CD4-positive, alpha-beta T cell treated with Interleukin-4 for 1 hour (primary cell): ENCODE measurements at places on chromosomes 11 and 22.

- DNase-seq: peak; percentile 47
These were observed 33.0 kb downstream of the SERGEF start for GRCh38 chr11:17979770-17980371.

DNA sequence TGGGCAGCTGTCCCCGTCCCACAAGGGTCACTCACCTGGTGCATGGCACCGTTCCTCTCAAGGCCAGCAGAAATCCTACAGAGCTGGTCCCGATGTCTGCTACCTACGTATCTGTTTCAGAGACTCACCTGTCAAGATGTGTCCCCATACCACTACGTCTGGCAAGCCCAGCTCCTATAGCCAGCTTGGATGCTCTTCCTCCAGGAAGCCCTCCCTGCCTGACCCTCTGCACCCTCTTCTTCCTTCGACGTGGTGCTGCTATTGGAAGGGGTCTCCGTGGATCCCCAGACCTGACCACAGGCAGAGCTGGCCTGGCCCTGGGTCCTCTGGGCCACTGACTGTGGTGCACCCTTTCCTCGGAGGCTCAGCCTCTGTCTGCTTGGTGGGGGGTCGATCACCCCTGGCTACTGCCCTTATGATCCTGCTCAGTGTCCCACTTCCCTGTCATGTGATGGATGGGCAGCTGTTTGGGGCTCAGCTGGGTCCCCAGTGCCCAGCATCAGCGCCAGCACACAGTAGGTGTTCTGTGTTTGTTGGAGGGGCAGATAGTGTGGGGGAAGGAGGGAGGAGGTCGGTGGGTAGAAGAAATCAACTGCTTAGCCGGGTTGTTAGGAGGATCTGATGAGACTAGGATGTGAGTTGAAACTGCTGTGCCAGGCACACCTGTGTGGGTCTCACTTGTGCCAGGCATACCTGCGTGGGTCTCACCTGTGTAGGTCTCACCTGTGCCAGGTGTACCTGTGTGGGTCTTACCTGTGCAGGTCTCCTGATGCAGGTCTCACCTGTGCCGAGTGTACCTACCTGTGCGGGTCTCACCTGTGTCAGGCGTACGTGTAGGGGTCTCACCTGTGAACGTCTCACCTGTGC is 21.7 kb upstream of the ARHGAP8 start:
- no peak for DNase-seq

- no peak for DNase-seq
These were observed 20.5 kb upstream of the AMOTL1 start for GRCh38 chr11:94747601-94748041.

- no peak for DNase-seq
These were observed 69.2 kb downstream of the RAB30 start for GRCh38 chr11:83002522-83002921.

- peak; percentile 52 for DNase-seq
These were observed 21.3 kb downstream of the IZUMO1R start for GRCh38 chr11:94325681-94326080.

GRCh38 chr11:60502221-60502775 is 9.7 kb downstream of the MS4A12 start:
- DNase-seq: no peak

- no peak for DNase-seq
These were observed 9.2 kb downstream of the OR51F2 start for GRCh38 chr11:4830346-4830745.

DNA sequence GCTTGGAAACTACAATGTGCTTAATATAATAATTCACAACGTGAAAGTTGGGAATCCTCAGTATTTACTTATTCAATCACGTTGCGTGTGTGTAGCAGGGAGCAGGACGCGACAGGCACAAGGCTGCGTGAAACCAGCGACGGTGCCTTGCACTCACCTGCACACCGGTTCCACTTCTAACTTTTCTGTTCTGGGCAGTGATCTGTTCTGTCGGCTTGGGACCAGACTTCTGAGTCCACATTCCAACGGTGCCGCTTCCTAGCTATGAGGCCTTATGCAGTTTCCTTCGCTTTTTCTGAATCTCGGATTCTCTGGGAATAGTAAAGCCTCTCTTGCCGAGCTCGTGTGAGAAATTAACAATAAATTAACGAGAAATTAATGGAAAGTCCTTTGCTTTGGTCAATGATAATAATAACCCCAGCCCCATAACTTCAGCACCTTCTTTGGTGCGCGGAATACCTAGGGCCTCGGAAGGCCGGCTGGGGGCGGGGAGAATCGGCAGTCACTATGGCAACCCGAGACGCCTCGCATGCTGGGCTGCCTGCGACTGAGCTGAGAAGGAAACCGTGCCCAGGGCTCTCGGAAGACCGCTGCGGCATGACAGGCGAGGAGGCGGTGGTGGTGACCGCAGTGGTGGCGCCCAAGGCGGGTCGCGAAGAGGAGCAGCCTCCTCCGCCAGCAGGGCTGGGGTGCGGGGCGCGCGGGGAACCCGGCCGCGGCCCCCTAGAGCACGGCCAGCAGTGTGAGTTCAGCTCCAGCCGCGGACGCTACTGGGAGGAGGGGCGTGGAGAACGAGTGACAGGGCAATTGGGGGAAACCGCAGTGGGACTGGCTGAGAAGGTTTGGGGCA is at the start of gene C11orf97:
TSS of gene C11orf97 (plus strand) at position 530 of the 850 bp plus-strand sequence. CDS start at position 598, 68 bp downstream.
- peak; percentile 59 for DNase-seq

GRCh38 chr11:117931971-117932370 is 2.8 kb upstream of the TMPRSS13 start:
- DNase-seq: no peak

GRCh38 chr22:17924735-17925364 is 99.5 kb downstream of the MICAL3 start:
- no peak for DNase-seq

DNA sequence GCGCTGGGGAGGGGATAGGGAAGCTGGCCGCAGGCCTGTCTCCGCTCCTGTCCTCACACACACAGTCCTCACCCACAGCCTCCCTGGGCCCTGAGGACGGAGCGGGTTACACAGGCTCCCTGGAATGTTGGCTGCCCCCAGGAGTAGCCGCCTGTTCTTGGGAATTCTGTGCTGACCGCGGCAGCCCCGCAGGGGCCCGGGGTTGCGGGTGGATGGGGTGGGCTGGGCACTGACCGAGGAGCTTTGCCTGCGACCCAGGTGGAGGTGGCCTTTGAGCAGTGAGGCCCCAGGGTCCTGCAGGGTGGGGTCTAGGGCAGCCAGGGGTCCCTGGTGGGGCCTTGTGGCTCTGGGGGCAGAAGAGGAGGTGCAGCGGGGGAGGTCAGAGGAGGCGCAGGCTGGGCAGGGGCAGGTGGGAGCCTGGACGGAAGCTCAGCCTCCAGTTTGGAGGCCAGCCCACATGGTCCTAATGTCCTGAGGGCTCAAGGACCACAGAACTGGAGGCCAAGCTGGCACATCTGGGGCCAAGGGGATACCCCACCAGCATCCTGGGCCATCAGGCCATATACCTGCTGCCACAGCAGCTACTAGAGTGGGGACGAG is 6.6 kb upstream of the MRGPRG start:
- DNase-seq: peak; percentile 7

- no peak for DNase-seq
These were observed 804 bp downstream of the APIP start for GRCh38 chr11:34915136-34916014.

DNA sequence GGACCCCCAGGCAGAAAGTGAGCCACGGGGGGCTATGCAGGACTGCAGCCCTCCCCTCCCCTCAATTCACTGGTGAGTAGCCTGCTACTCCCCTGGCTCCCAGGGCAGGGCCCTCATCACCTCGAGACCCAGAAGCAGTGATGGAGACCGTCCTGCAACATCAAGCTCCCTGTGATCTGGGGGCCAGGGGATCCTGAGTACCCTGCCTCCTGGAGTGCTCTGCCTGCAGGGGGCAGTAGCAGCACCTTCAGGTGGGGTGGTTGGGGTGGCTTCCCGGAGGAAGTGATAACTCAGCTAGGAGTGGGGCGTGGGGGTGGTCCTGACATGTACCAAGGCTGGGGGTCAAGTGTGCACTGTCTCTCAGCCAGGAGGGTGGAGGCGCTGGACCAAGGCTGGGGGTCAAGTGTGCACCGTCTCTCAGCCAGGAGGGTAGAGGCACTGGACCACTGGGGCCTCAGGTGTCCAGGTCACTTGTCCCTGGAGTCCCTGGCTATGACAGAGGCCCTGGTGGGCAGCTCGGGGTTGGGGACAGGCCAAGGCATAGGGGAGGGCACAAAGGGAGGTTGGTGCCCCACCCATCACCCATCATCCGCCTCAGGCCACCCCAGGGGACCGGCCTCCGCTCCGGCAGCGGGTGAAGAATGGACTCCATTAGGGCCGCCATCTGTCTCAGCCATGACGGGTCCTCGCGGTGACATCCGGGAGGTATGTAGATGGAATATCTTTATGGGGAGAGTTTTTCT is 9.4 kb downstream of the RTN4R start:
- DNase-seq: peak; percentile 21

- DNase-seq: no peak
These were observed 12.5 kb upstream of the E2F8 start for GRCh38 chr11:19253153-19253745.

- DNase-seq: peak; percentile 80
These were observed 2.4 kb downstream of the ZDHHC24 start for GRCh38 chr11:66543263-66544107.

DNA sequence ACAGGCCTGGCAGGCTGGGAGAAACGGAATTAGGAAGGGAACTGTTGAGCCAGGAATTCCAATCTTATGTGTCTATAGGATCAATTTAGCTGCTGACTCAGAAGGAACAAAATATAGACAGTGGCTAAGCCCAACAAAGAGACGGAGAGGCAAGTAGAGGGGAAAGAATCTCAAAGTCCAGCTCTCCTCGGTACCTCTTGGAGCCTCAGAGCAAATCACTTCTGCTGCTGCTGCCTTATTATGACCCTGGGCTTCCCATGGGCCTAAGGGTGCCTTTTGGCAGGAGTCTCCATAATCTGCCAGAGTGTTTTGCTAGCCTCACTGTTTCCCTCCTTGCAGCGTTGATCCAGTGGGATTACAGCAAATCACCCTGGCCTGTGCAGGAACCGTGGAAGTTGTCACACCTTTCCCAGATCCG is 31.7 kb downstream of the PAX6 start:
- DNase-seq: no peak

- DNase-seq: no peak
These were observed 130.1 kb upstream of the SYN3 start for GRCh38 chr22:33188326-33188725.

DNA sequence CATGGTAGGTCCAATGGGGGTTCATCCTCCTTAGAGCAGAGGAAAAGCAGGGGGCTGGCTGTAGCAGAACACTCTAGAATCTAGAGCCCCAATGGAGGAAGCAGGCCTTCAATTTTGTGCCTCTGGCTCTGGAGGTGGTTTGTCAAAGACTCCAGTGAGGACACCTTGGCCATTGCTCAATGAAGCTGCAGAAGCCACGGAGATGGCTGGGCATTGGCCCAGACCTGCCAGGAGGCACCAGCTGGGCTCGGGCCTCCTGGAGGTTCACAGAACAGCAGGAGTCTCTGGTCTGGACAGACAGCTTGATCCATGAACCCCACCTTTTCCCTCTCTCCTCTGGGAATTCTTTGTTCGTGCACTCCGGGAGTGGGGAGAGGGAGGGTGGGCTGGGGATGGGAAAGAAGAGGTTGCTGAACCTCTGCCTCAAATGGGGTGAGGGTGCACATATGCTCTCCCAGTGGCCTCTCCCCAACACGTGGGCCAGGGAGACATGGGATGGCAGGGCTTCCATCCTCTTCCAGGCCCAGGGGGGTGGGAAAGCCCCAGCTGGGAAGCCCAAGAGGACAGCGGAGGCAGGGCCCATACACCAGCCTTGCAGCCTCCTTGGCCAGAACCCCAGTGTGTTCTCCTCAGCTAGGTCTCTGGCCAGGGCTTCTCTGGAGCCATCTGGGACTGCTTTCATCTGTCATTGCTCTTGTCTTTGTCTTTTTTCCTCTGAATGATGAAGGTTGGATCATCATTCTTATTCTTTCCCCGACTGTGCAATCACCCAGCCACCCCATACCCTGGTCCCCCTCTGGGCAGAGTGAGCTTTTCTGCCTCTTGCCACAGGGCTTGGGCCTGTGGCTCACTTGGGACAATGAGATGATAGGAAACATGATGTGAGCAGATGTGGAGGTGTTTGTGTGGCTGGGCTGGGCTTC is 1019.4 kb downstream of the BRD1 start:
- no peak for DNase-seq

DNA sequence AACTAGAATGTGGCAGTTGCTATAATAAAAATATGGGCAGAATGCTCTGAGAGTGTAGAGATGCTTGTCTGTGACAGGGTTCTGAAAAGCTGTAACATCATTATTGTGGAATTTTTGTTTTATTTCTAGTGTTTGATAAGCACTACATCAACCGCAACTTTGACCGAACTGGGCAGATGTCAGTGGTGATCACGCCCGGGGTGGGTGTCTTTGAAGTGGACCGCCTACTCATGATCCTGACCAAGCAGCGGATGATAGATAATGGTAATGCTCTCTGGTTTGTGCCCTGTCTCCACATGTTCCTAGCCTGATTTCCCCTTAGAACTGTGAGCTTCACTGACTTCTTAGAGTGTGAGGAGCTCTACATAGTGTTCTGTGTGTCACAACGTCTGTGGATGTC is 48.8 kb downstream of the DEPDC5 start:
- no peak for DNase-seq

DNA sequence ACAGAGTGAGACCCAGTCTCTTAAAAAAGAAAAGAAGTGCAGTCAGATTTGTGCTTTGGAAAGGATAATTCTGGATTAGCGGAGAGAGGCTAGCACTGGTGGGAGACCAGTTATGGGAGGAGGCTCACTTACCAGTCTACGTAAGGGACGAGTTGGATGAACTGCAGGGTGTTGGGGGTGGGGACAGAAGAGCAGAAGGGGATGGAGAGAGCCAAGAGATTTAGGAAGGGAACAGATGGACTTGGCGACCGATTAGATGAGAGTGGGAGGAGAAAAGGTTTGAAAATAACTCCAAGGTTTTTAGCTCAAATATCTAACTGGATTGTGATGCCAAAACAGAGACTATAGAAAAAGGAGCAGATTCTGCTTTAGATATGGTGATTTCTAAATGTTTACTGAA is 81.4 kb downstream of the SFI1 start:
- no peak for DNase-seq
